ENCODE measurements at places on chromosomes 2 and 18.
A peak's percentile ranks its signal among the peaks of the same experiment; 100 is the strongest.

DNA sequence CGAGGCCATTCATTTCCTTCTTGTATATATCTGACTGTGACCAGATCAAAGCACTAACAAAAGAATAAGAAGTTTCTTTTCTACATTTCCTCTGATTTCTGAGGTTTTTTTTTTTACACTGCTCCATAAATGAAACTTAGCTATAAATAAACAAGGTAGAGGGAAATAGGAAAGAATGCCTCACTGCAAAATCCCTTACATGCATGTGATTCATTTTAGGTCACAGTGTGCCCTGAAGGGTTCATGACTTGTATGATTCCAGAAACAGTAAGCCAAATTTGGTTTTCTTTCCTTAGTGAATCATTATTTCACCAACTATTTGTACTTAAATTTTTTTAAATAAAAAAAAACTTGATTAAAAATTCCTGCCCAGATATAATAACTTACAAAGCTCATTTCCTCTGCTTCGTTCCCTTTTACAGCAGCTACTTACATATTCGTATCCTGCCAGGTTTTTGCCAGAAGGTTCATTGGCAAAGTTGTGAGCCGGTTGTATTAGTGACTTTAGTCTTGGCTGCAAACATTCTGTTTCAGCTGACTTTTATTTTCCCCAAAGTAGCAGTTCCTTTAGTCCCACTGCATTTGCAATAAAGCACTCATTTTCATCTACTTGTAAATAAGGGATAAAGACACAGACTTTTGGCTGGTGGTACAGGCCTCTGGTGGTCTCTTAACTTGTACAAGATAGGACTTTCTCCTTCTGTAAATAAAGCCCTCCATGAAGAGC is 58.6 kb downstream of the LRP2 start:
- DNase-seq, result no peak

DNA sequence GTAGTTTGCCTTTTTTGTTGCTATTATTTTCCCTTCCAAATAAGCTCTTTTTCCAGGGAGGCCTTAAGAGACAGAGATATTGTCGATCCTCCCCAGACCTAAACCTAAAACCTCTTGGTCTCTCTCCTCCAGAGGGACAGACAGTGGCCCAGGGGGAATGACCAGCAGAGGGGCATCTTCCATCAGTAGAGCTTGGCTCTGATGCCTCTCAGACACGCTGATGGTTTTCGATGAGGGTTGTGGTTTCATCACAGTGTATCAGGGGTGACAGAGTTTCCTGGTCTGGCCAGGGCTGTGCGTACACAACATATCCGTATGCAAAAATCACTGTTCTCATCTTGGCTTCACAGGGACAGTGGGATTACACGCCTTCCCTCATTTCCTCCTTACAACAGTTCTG is 68.6 kb downstream of the GATA6 start:
- DNase-seq, result no peak

DNA sequence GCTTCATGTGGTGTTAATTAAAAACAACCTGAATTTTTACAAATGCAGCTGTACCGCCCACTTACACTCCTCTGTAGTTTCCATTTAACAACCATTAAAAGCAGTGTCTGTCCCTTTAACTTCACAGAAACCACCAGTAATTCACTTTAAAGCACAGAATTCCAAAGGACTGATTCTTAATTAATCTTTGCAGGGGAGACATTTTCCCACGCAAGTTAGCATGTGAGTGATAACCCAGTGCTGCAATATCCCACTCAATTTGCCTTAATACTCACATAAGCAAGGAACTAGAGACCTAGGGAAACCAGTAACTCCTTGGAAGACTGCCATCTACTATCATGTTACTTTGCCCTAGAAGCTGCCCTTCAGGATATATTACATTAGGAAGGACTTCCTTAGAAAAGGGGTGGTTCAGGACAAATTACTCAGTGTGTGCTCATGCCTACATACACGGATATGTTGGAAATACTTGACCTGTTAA is 102.3 kb downstream of the OSR1 start:
- no peak for DNase-seq

DNA sequence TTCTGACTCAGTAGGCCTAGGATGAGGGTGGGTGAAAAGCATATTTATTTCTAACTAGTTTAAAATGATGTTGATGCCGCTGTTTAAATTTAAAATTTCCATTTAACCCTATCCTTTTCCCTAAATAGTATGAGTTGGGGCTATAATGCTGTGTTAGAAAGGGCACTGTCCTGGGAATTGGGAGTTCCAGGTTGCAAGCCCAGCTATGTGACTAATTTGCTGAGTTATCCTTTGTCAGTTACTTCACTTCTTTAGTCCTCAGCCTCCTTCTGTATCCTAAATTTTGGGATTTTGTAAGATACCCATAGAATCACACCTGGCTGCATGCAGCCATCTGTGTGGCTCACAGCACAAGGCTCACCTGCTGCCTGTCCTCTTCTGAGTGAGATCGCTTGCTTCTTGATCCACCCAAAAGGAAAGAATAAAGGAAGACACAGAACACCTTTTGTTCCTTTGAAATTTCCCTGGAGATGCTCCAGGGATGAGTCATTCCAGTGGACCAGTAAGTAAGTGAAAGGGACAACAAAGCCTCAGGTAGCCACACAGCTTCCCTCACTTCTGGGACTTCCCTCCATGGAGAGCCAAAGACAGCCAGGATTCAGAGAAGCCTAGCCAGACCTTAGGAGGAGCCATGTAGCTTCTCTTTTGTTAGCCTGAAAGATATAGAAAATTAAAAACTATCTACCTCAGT is 97.2 kb downstream of the DTNA start:
- DNase-seq, result peak; percentile 28

- DNase-seq, result no peak
Measured at GRCh38 chr2:5230444-5230843, 461.7 kb upstream of the SOX11 start.

- DNase-seq, result no peak
Measured at GRCh38 chr2:30188292-30188691, 41.5 kb downstream of the YPEL5 start.

DNA sequence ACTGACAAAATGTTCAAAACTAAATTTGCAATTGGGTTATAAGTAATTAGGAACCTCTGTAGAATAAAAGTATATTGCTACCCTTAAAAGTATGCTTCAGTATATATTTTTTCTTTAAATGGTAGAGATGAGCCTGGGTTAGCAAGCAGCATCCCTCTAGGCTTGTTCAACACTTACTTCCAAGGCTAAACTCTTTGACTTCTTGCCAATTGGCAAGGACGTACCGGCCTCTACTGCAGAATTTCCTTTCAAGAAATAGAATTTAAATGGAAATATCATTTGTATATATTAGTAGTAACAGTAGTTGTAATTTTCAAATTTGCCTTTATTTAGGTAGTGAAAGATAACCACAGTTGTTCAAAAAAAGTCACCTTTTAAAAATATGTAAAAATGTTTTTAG is 105.1 kb upstream of the SLC38A11 start:
- no peak for DNase-seq

- no peak for DNase-seq
Measured at GRCh38 chr2:137842430-137842829, 121.8 kb upstream of the HNMT start.

- DNase-seq, result no peak
Measured at GRCh38 chr2:104462731-104463130, 391.2 kb upstream of the POU3F3 start.

DNA sequence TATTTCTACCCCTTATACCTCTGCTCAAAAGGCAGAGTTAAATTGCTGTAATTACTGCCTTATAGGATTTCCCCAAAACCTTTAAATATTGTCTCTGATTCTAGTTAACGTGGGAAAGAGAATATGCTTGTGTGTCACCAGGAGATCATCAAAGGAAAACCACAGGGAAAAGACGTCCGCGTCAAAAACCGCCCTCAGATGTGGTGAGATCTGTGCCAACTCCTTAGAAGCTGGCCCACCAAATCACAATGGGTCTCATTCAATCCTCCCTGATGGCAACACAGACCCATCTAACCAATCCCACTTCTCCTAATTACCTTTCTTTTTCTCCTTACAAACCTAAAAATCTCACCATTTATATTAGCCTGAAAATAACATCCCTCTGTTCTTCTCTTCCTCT is 25.4 kb downstream of the VPS54 start:
- DNase-seq, result peak; percentile 97

GRCh38 chr2:134479696-134480330 is 225.9 kb downstream of the MGAT5 start:
- DNase-seq, result no peak

- no peak for DNase-seq
Measured at GRCh38 chr2:149129433-149129832, 90.9 kb downstream of the LYPD6B start.

GRCh38 chr2:24209389-24210105 is 34.7 kb downstream of the FAM228A start:
- no peak for DNase-seq

- no peak for DNase-seq
Measured at GRCh38 chr2:173278794-173279526, 75.7 kb upstream of the CDCA7 start.

- DNase-seq, result no peak
Measured at GRCh38 chr18:34221971-34222306, 2.8 kb downstream of the NOL4 start.

DNA sequence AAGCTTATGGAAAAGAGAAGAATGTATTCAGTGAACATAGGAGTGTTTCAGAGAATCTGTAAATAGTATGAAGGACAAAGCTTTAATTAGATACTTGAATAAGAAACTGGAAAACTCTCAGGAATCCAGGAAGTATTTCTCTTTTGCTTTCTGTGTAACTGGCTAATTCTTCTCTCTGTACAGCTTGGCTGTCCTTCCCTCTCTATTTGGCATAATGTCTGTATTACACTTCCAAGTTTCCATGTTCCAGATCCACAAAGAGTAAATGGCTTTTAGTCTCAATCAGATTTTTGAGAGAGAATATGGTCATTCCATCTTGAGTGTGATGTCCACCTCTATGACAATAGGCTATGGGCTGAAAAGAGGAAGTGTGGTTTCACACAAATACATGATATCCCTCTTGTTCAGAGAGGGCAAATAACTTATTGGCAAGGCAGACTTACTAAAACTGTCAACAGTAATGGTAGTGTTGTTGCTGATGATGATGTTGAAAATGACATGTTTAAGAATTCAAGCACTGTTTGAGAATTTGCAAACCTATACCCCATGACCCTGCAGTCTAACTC is 129.2 kb upstream of the ERBB4 start:
- no peak for DNase-seq

GRCh38 chr2:216012133-216012829 is 1.1 kb downstream of the MREG start:
- DNase-seq, result peak; percentile 22

DNA sequence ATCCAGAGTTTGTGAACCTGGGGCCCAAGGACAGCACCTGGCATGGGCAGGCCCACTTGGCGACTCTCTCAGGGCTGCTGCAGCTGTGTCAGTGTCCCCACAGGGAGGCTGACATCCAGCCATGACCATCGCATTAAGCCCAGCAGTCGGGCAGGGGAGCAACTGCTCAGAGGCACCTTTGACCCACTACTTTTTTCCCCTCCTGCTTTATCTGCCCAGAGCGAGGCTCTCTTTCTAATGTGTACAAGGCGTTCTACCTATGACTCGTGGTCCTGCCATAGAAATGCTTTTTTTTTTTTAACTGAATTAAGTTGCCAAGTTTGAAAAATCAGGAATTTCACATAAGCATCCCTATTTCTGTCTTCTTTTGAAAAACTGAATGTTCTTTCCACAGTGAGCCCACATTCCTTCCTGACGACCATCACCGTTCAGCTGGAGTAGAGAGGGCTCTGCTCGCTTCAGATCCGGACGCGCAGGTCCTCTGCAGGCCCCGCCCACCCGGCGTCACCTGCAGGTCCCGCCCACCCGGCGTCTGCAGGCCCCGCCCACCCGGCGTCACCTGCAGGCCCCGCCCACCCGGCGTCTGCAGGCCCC is 403 bp upstream of the CLUL1 start:
- DNase-seq, result peak; percentile 60

DNA sequence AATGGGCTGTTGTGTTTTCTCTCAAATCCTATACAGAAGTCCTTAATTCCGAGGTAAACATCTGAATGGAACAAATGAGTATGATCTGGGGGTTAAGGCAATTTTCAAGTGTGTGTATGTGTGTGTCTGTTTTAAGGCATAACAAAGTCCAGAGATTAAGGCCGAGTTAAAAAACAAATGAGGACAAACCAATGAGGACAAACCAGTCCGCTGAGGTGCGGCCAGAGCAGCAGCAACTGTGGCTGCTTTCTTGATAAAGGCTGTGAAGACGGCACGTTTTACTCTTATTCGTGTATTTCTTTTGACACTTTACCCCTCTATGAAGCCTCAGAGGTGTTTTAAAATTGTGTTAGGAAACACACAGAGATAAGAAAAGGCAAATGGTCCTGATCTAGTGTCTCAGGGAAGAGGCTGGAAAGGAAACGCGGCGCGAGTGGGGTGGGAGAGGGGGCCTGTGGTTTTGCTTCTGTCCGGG is 495 bp upstream of the GULP1 start:
- DNase-seq, result peak; percentile 11

- DNase-seq, result no peak
Measured at GRCh38 chr2:221276033-221276432, 296.1 kb downstream of the EPHA4 start.

DNA sequence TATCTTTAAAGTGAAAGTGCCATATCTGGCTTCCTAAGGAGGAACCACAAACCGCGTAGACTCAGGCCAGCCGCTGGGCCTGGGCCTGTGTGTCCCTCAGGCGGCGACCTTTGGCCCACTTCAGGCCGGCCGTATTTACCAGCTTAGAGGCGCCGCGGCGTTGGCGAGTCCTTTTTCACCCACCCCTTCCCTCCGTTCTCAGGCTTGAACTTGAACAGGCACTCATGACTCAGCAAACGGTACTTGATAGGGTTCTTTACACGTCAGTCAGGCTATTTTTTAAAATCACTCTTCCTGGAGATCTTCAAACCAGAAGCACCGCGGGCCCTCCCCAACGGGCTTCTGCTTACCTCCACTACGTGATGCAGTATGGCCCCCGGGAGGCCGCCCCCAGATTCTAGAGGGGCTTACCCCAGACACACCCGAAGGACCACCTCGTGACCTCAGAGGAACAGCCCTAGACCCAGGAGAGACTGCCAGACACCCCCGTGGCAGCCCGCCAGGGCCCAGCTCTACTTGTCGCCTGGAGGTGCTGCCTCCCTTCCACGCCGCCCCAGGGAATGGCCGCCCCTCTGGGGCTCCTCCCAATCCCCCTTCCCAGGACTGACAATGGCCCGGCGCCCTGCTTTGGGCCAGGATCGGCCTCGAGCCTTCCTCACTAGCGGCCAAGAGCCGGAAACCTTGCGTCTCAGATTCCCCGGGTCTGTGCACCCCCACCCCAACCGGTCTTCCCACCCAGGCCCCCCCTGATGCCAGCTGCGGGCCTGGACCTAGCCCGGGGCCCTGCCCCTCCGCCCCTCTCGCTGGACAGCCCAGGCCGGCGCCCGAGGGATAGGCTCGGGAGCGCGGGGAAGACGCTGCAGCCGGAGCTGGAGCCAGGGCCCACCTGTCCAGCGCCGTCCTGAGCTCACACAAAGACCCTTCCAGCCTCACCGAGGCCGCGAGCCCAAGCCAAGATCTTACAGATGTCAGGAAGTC is 33.8 kb upstream of the IMPA2 start:
- peak; percentile 89 for DNase-seq

DNA sequence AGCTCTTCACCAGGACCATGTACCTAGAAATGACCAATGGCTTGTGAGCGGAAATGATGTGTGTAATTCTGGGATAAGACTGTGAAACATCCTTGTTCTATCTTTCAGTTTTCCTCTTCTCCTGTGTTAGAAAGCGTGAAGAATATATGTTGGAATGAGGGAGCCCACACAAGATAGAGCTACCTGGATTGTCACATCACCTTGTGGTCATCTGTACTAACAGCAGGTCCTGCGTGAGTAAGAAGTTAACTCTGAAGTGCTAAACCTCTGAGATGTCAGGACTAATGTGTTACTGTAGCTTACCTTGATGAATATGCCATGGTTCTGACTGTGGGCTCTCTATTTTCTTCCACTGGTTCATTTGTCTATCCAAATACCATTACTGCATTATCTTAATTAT is 75.6 kb downstream of the FASTKD2 start:
- DNase-seq, result no peak
